ENCODE measurements at places on chromosomes 5 and 9.
A peak's percentile ranks its signal among the peaks of the same experiment; 100 is the strongest.

- no peak for DNase-seq
These were observed 2067.2 kb upstream of the C9orf72 start for GRCh38 chr9:29640507-29640906.

DNA sequence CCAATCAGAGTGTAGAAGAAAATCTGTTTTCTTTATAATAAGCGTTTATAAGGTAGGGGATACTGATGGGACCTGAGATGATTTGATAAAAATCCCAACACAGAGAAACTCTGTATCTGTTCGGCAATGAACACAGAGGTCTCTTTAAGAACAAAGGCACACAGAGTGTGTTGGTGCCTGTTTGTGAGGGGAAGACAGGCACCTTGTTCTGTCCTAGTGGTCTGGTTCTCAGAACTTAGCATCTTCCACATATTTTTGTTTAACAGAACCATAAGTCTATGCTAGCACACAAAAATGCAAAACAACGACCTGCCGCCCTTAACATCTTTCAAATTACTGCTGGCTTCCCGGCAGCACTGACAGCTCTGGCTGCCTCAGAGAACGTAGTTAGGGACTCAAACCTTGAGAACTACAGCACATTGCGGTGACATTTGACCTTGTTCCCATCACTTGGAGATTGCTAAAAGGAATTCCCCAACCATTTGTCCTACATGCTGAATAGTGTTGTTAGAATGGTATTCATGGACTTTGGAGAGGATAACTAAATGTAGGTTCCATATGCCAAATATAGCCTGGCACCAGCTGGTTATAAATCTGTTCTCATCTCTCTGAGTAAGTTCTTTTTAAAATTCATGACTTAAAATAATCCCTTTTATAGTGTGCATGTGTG lies 871.7 kb upstream of the TYRP1 start:
- no peak for DNase-seq

- no peak for DNase-seq
These were observed 80.5 kb downstream of the RAI14 start for GRCh38 chr5:34736445-34737115.

- DNase-seq: no peak
These were observed 96.4 kb upstream of the TAF11L2 start for GRCh38 chr5:17401470-17402288.

DNA sequence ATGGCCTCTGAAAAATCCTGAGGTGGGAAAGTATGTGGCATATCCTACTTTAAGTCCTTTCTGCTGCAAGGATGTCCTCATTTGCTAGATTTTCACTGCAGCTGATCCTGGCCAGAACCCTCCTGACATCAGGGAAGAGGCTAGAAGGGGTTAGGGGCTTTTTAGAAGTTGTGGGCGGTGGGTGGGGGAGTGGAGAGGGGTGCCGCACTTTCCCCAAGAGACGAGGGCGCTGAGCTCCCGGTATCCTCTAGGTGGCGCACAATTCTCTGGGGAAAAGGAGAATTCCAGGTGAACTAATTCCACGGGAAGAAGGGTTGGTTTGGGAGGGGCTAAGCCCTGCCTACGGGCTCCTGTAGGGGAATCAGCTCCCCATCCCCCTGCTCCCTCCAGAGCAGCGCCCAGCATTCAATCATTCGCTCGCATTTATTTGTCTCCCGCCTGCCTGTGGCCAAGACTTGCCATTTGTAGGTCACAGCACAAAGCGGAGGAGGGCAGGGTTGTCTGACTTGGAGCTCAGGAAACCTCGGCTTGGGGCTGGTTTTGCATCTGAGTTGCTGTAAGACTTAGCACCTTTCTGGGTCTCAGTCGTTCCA lies 42.9 kb upstream of the HAND1 start:
- no peak for DNase-seq

GRCh38 chr9:134436379-134436762 lies 110.1 kb downstream of the RXRA start:
- DNase-seq: no peak

- no peak for DNase-seq
These were observed 547.2 kb downstream of the MAT2B start for GRCh38 chr5:164052536-164053093.

DNA sequence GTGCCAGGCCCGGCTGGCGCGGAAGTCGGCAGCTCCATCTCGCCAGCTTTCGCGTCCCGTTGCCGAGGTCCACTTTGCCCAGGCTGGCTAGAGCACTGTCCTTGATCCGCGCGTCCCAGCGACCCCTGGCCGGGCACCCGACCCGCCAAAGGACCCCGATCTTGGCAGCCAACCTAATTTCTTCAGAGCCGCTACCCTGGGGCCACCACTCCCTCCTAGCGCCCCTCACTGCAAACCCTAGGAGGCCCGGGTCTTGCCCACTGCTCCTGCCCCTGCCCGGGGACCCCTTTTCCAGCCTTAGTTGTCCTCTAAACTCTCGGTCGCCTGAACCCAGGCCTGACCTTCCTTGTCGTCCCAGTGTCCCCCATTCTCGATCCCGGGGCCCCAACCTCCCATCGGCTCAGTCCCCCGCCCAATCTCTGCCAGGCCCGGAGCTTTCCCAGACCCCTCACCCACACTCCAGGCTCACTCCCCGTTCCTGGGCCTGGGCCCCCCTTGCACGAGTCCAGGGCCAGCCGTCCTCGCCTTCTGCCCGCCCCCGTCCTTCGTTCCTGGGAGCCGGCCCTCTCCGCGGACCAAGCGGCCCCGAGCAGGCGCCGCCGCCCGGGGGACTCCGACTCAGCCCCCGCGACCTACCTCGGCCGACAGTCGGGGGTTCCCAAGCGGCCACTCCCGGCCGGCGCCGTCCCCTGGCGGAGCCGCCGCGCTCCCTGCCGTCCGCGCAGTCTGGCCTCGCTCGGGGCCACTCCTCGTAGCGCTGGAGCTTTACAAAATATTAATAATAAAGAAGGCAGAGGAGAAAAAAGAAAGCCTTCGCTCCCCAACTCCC lies 701 bp upstream of the LMX1B start:
- DNase-seq: no peak

- DNase-seq: no peak
These were observed 1.8 kb downstream of the PLGRKT start for GRCh38 chr9:5435912-5436311.

DNA sequence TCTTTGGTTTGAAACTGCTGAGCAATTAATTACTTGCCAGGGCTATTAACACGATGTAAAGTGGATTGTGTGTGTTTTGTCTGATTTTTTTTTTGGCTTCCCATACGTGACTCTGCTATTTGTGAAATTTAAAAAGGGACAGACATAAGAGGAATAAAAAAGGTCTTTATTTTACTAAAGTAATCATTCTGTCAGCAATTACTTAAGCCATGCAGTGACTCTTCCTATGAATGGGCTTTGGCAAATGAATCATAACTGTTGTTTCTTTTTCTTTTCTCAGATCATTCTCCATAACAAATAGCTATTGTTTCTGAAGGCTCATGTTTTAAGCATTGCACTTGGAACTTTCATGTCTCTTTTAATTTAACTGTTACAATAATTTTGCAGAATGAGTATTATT lies 461.3 kb upstream of the RORB start:
- no peak for DNase-seq

DNA sequence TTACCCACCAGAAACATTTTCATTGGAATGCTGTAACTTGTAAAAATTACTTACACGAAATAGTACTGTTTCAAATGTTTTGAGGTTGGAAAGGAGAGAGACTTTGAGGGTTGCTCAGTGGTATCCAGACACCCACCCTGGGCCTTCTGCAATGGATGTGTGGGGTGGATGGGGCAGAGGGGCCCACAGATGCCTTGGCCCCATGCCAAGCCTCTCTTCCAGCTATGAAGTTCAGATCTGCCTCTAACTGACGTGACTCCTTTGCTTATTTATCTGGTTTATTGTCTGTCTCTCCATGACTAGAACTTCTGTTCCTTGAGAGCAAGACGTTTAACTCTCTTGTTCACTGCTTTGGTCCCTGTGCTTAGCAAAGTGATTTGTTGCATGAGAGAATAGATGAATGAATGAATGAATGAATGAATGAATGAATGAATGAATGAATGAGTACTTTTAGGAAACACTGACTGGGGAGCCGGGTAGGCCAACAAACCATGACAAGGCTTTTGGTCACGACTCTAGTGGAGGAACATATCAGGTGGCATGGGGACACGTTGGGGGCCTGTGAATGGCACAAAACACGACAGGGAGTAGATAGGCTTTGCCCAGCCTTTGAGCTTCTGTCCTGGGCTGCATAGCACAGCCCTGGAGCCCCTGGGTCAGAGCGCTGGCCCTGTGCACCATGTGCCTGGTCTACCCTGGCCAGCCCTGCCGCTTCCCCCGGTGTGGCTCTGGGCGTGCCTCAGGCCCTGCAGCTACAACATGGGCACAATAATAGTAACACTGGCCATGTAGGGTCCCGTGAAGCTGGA lies 31.8 kb downstream of the AK8 start:
- DNase-seq: no peak

- DNase-seq: no peak
These were observed 86.2 kb downstream of the PSAT1 start for GRCh38 chr9:78383130-78383529.

- DNase-seq: no peak
These were observed 486.2 kb upstream of the DAP start for GRCh38 chr5:11247224-11247623.

DNA sequence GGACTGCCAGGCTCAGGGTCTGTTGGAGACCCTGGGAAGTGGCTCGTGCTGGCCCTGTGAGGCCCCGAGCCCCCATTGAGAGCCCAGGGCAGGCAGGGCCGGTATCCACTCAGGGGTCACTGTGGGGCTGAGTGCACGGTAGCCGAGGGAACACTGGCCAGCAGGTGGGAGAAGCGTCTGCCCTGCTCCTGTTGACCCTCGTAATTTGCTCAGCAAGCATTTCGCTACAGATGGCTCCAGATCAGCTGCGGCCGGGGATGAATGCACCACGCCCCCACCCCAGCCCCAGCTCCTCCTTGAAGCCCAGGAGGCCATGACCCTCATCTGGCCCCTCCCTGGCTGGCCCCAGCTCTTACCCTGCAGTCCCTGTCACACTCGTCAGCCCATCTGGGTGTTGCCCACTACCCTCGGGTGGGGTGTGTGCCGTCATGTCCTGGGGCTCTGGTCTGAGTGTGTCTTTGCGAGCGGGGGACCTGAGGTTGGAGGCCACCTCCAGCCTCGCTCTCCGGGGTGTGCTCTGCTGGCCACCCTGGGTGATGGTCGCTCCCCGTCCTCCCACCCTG lies 6.1 kb upstream of the NRARP start:
- no peak for DNase-seq

DNA sequence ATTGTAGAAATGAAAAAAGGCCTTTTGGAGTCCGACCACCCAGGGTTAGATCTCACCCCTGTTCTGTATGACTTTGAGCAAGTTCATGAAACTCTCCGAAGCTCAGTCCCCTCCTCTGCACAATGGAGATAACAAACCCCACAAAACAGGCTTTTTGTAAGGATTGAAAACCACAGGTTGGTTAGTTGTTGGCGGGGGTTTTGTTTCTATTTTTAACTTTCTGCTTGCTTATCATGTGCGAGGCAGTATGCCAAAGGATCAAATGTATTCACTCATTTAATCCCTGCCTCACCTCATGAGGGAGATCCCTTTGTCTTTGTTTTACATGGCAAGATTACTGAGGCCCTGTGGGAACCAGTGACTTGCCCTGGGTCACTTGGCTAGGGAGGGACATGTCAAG lies 539.1 kb downstream of the CDK5RAP2 start:
- DNase-seq: no peak

- no peak for DNase-seq
These were observed 90.7 kb upstream of the DHFR start for GRCh38 chr5:80745490-80745889.

- no peak for DNase-seq
These were observed 14.1 kb upstream of the TNFAIP8 start for GRCh38 chr5:119341452-119342349.

DNA sequence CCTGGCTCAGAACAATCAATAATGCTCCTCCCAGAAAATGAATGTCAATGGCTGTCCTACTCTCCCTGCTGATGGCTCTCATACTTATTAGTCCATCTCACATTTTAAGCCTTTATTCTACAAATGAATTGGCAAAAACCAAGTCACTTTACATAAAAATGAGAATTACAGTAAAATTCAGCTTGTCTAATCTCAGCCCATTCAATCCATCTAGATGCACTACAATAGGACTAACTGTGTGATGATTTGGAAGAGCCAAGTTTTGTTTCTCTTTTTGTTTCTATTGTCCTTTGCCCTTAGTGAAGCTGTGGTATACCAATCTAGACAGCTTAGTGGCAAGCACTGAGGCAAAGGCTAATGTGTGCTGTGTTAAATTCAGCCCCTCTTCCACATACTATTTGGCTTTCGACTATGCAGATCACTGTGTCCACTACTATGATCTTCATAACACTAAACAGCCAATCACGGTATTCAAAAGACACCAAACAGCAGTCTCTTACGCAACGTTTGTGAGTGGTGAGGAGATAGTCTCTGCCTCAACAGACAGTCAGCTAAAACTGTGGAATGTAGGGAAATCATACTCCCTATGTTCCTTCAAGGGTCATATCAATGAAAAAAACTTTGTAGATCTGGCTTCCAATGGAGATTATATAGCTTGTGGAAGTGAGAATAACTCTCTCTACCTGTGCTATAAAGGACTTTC lies 140.8 kb upstream of the ZNF462 start:
- DNase-seq: no peak

DNA sequence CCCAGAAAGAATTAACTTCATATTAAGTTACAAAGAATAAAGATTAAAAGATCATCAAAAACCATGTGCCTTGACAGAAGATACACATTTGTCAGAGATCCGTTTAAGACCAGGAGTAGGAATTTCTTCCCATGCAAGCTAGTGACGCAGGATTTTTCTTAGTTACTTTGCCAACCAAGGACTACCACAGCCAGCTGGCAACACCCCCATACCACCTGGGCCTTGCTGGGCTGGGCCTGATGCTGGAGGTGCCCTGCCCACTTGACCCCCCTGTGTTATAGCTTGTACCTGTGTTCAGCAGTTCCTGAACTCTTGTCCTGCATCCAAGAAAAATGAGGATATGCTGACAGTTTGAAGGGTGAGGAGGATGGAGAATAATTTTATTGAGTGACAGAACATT lies 290.9 kb upstream of the SMC2 start:
- DNase-seq: no peak

DNA sequence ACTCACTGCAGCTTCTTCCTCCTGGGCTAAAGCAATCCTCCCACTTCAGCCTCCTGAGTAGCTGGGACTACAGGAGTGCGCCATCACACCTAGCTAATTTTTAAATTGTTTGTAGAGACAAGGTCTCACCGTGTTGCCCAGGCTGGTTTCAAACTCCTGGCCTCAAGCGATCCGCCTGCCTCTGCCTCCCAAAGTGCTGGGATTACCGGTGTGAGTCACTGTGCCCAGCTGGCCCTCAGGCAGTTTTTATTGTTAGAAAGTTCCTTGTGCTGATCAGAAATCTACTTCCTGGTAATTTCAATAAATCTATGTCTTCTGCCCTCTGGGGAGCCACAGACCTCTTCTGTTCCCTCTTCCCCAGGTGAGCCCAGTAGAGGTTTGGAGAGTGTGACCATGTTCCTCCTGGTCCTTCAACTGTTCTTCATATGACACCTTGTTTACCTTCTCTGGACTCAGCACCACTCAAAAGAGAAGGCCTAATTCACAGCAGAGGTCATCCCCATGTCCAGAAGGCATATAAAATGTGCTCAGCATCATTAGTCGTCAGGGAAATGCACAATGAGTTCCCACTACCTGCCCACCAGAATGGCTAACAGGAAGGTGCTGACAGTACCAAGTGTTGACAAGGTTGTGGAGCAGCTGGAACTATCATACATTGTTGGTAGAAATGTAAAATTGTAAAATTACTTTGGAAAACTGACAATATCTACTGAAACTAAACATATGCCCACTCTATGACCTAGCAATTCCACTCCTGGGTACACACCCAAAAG lies 10.4 kb downstream of the TMOD1 start:
- no peak for DNase-seq

- DNase-seq: peak; percentile 18
These were observed 2.5 kb downstream of the MGAT1 start for GRCh38 chr5:180799902-180800801.
